ENCODE measurements at places on chromosomes 3 and 15.

GRCh38 chr3:168548719-168549118 is 453.0 kb upstream of the GOLIM4 start:
- DNase-seq = no peak

GRCh38 chr3:114687151-114687550 is 393.3 kb downstream of the TIGIT start:
- no peak for DNase-seq

- no peak for DNase-seq
Measured at GRCh38 chr3:12356175-12356574, 67.3 kb downstream of the PPARG start.

- DNase-seq = no peak
Measured at GRCh38 chr15:94234300-94234699, 2.9 kb downstream of the MCTP2 start.

DNA sequence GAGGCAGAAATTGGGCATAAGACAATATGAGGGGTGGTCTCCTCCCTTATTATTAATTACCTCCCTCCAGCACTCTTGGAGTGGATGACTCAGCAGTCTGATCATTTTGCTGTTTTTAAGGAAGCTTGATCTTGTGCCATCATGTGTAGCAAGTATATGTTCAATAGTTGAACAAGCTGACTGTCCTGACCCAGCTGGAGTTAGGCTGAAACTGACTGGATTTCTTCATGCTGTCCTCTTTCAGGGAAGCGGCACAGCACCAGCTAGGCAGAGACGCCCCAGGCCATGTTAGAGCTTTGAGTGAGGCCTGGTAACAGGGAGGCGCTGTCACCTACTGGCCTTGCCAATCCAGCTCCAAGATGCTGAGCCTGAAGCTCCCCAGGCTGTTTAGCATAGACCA is 54.4 kb upstream of the KIF23 start:
- DNase-seq = peak; percentile 21

DNA sequence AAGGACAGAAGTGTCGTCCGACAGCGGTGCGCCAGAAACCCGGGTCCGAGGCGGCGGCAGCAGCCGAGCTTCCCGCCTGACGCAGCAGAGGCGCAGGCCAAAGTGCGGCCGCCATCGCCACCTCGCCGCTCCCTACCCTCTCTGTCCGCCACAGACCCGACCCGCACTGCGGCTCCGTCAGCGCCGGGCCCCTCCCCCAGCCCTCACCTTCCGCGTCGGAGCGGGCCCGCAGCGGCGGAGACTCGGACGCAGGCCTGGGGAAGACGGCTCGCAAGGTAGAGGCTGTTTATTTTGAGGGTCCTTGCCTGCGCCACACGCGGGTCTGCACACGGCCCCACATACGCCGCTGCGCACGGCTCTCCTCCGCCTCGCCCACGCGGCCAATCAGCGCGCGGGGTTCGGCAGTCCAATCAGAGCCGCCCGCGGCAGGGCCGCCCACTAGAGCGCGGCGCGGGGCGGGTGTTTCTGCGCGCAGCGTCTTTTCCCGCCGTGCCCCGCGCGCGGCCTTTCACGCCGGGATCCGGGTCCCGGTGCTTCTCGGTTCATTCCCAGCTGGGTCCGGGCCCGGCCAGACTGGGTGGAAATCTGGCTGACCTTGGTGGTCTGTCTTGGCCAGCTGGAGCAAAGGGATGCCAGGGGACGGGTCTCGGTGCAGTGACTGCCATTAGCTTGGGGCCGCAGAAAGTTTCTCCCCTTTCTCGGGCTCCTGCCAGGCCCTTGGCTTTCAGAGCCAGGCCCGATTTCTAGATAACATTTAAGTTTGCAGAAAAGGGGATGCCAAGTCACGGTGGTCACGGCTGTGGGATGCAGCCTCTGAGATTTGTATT is at the start of gene CNBP:
Gene CNBP (minus strand): TSS at position 328 of the 827 bp plus-strand sequence. CDS start 12,139 bp downstream, outside the sequence.
- peak; percentile 82 for DNase-seq

DNA sequence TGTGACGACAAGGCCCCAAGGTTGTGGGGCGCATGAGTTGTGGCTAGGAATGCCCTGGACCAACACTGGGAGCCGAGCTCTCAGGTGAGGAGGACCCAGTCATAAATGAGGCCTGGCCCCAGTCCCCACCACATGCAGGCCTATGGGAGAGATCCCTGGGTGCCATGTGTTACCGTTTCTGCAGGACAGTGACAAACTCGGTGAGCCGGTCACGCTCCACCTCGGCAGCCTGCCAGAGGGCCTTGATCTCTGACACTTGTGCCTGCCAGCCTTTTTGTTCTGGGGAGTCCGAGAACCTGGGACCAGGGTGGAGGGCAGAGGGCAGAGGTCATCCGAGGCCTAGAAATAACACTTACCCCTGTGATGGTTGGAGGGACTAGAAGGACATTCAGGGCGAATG is 27.7 kb upstream of the HHATL start:
- no peak for DNase-seq

- DNase-seq = no peak
Measured at GRCh38 chr3:74410276-74410941, 204.1 kb downstream of the CNTN3 start.

GRCh38 chr3:147394884-147395225 is 11.5 kb downstream of the ZIC4 start:
- DNase-seq = no peak

GRCh38 chr15:59229453-59229852 is 22.8 kb downstream of the LDHAL6B start:
- DNase-seq = no peak

DNA sequence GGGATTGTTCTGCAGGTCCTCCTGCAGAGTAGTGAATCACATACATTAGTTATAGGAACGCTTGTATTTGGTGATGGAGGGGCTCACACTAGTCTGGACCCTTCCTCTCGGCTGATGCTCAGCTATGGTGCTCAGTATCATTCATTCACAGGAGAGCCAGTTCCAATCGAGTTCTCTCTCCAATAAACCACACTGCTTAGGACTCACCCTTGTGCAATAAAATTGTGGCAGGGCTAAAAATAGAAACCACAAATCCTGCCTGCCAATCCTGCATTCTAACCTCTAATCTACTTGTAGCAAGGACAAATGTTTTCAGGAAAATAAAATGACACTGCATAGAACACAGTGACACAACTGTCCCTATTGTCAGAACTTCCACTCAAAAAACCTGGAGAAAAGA is 138.4 kb upstream of the TBL1XR1 start:
- no peak for DNase-seq

DNA sequence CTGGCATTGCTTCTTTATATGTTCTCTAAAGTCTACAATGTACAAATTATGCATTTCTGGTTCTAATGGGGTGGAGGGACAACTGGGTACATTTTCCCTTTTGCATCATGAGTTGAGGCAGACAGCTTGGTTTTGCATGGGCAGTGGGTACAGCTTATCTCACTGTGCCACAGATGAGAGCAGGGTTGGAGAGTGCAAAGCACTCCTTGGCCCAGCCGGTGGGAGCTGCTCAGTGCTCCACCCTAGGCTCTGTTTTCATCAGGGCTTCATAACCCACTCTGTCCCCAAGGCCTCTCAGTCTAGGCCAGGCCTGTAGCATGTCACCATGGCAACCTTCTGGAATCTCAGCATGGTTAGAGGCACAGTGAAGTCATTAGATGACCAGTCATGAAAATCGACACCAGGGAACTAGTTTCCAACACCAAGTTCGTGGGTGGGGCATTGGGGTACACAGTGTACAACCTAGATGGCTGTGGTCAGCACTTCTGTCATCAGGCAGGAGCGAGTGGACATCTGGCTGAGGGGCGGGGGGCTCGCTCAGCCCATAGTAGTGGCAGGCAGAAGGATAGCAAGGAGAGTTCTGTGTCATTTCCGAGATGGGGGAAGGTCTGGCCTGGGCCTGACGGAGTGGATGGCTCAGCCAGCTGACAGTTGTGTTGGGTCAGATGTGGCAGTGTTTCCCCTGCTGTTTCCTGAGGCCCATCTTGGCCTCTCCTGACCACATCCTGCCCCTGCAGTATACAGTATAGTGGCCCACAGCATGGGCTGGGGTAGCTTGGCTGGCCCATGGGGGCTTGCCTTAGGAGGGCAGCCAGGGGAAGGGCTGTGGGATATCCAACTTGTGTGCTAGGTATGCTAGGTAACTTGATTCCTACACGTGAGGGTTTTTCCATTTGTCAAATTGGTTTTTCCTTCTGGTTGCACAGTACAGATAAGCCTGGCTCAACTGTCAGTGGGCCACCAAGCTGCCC is 75.7 kb upstream of the PRR23C start:
- DNase-seq = peak; percentile 7

GRCh38 chr3:111917300-111917699 is 58.2 kb downstream of the PHLDB2 start:
- no peak for DNase-seq

- no peak for DNase-seq
Measured at GRCh38 chr3:39978308-39978707, 168.9 kb downstream of the MYRIP start.

GRCh38 chr15:77864211-77865105 is 213.1 kb downstream of the TBC1D2B start:
- DNase-seq = no peak

- DNase-seq = no peak
Measured at GRCh38 chr3:33634262-33634661, 83.8 kb downstream of the CLASP2 start.

GRCh38 chr3:41700155-41700554 is 261.7 kb downstream of the ULK4 start:
- no peak for DNase-seq

DNA sequence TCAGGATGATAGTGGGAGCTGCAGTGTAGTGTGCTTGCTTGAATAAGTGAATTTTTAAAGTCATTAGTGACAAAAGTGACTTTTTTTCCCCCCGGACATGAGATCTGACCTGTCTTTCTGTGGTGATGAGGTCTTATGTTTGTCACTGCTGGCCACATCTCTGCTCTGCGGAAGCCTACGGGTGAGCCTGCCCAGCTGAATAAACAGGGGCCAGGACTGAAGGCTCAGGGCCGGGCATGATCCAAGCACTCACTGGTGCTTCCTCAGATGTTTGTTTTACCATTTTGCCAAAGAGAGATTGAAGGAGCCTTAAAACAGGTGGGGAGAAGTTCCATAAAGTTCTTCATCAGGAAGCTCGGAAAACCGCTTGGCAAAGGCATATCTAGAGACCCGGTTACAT is 35.0 kb downstream of the RPL39L start:
- DNase-seq = no peak

GRCh38 chr15:63481105-63481810 is 23.1 kb upstream of the USP3 start:
- DNase-seq = no peak

Measured in AG04450 (cell line).